ENCODE measurements at places on chromosomes 4 and X. TPM values are rescaled to one million over a fixed set of nuclear protein-coding genes. Genes with fewer than 3 reads are reported as not detected.

The FAM241A gene
- 0.47 TPM for total RNA-seq

The NDST4 gene
- not detected for total RNA-seq

The GNRHR gene
- total RNA-seq = not detected

The SYN1 gene
- 0.08 TPM for total RNA-seq

The PNPLA4 gene
- total RNA-seq = 11.8 TPM

The TGIF2LX gene
- total RNA-seq = not detected

The ZXDA gene
- total RNA-seq = 3.8 TPM

The CYBB gene
- total RNA-seq = not detected

The ETDA gene
- not detected for total RNA-seq

The DSPP gene
- not detected for total RNA-seq

The GUCY1B1 gene
- 0.38 TPM for total RNA-seq

The CLCN4 gene
- total RNA-seq = 6.0 TPM

The MAPK10 gene
- 10.2 TPM for total RNA-seq

The SRPX2 gene
- total RNA-seq = 70.9 TPM

The DNAAF6 gene
- not detected for total RNA-seq

The PSAPL1 gene
- total RNA-seq = not detected

The POF1B gene
- total RNA-seq = not detected

The SH3RF1 gene
- total RNA-seq = 19.5 TPM

The DCLK2 gene
- total RNA-seq = 12.2 TPM

The PDE6B gene
- total RNA-seq = not detected

The MRFAP1 gene
- total RNA-seq = 228 TPM

The TBC1D8B gene
- total RNA-seq = 12.1 TPM
